HL-60 (cell line): ENCODE measurements at places on chromosomes 12 and 14.

GRCh38 chr12:116879509-116880212 lies 1.6 kb downstream of the HRK start:
- DNase-seq: no peak

DNA sequence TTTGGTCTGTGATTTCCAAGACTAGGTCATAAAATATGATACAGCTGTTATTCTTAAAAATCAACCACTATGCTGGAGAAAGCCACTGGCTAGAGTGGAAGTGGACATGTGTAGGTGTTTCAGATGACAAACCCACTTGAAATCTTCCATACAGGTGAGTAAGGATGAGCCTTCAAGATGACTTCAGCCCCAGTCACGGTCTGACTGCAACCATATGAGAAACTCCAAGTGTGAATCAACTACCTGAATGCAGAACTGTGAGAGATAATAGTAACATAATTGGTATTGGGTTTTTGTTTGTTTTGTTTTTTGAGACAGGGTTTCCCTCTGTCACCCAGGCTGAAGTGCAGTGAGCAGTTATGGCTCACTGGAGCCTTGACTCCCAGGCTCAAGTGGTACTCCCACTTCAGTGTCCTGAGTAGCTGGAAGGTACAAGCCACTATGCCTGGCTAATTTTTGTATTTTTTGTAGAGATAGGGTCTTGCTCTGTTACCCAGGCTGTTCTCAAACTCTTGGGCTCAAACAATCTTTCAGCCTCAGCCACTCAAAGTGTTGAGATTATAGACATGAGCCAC lies 273.3 kb upstream of the LRIG3 start:
- no peak for DNase-seq

DNA sequence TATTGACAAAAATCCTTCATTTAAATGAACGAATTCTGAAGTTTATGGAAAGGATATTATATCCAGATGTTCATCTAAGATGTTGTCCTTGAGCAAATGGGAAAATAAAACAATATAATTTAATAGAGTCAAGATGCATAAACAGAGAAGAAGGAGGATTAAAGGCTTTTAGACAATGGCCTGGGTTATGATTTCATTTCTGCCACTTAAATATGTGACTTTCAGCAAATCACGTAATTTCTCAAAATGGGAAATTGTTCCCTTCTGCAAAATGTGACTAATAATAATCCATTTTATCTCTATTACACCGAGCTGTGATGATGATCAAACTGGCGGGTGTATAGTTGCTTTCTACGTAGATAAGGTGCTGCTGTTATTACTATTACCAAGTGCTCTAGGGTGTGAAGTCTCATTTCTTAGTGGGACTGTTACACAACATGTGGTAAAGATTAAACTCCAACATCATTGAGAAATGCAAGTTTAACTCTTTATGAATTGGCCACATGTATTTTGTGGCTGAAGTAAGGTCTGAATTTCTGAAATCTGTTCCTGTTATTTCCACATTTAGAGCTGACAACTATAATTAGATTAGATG lies 157.0 kb downstream of the MYRFL start:
- no peak for DNase-seq

- no peak for DNase-seq
These were observed 472.2 kb upstream of the STXBP6 start for GRCh38 chr14:25522116-25522515.

DNA sequence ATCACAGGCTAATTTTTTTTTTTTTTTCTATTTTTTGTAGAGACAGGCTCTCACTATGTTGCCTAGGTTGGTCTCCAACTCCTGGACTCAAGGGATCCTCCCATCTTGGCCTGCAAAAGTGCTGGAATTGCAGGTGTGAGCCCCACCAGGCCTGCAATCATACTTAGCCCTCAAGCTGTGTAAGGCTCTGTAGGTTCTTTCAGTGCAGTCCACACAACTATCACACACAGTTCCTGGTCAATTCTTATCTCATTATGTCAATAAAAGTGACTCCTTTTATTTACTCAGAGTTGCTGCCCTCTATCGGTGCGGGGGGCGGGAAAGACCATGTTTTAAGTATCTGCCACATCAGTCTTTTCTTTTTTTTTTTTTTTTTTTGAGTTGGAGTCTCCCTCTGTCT lies 29.0 kb downstream of the SLC2A3 start:
- DNase-seq: peak; percentile 44

DNA sequence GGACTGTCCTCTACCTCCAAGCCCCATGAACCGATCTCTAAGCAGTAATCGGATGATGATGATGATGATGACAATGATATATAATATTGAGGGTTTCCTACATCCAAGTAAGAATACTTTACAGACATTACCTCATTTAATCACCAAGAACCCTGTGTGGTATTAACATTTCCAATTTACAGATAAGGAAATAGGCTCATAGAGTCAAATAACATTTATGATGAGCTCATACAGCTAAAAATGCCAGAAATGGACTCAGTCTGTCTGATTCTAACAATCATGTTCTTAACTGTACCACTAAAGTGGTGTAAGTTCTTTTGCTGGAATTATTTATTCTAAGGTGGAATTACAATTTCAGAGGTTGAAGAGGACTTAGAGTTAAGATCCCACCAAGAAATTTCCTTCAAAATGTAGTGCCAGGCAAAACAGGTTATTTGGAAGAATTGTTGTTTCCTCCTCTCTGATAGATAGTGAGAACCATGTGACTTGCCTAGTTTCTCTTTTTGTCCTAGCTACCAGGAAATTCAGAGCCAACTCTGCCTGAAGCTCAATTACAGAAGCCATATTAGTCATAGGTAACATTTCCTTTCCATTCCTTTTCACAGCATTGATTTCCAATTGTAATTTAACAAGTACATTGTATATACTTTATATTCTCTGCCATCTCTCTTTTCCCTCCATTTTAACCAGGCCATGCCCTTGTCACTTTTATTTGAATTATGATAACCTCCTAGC lies 23.8 kb upstream of the CCDC175 start:
- DNase-seq: no peak

- DNase-seq: no peak
These were observed 361.1 kb upstream of the ATP2B1 start for GRCh38 chr12:90069711-90070110.

GRCh38 chr12:79644274-79645234 lies 46.2 kb downstream of the PAWR start:
- no peak for DNase-seq

- no peak for DNase-seq
These were observed 275.7 kb upstream of the CRY1 start for GRCh38 chr12:107369006-107369405.

DNA sequence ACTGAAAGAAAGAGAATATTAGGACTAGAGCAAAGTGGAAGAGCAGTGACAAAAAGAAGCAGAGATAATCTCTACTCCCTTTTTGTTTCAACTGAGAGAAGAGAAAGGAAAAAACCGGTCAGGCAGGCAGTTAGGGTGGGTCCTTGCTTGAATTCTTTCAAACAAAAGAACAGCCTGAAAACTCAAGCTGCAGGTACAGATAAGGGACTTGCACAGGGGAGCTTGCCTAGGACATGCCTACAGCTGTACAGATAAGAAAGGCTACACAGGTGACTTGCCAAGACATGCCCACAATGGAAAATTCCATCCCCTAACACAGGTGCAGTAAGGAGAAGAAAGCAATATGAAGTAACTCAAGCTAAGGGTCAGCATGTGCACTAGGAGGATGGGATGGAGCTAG lies 532.2 kb upstream of the MIS18BP1 start:
- no peak for DNase-seq

DNA sequence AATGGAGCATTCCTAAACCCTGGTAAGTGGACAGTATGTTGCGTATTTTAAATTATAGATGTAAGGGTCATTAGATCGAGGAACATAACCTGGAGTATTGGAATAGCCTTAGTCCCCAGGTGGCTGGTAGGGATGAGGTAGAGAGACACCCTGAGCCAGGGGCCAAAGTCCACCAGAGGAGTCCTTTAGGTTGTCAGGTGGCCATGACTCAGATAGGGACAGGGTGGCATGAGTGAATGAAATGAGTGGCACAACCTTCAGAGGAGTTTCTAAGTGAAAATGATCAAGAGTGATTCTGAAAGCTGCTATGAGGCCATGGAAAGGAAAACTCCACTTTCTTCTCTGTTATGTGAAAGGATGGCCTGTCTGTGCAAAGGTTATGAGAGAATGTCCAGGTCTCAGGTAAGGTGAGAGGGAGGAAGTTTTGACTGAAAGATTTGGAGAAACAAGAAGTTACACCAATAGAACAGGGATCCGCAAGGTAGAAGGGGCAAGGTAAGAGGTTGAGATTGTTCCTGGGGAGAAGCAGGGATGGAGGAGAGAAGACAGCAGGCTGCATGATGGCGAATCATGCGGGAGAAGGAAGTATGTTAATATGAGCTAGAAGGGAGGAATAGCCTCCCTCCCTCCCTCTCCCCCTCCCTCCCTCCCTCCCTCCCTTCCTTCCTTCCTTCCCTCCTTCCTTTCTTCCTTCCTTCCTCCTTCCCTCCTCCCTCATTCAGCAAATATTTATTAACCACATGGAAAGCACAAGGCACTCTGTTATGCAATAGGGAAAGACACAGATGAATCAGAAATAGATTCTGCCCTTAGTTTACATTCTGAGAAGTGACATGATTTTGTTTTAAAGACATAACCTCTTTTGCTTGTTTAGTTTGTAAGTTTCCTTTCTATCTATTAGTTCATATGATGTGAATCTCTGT lies 14.0 kb upstream of the RIPK3 start:
- no peak for DNase-seq

DNA sequence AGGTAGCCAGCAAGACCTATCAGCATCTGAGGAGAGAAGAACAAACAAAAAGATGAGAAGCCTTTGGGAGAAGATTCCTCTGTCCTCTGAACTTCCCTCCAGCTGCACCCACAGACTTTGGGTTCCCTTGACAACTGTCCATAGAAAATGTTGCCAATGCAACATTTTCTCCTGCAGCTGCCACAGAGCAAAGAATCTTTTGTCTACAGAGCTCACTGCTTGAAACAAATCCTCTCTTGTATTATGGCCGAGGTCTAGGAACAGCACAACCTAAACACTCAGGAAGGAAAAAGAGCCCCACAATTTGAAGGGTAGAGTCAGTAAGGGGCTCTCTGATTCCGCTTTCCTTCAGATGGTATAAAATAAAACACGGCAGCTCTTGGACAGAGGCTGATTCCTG lies 14.3 kb downstream of the POMT2 start:
- no peak for DNase-seq

GRCh38 chr12:64808110-64808509 lies 16.3 kb upstream of the TBC1D30 start:
- no peak for DNase-seq

GRCh38 chr14:83006121-83006670 lies 1472.5 kb upstream of the SEL1L start:
- DNase-seq: no peak

- no peak for DNase-seq
These were observed 27.9 kb upstream of the GOLGA3 start for GRCh38 chr12:132856581-132856980.

- no peak for DNase-seq
These were observed 52.4 kb upstream of the EIF5 start for GRCh38 chr14:103281496-103282231.

GRCh38 chr14:52977798-52978197 lies 26.9 kb upstream of the FERMT2 start:
- no peak for DNase-seq

DNA sequence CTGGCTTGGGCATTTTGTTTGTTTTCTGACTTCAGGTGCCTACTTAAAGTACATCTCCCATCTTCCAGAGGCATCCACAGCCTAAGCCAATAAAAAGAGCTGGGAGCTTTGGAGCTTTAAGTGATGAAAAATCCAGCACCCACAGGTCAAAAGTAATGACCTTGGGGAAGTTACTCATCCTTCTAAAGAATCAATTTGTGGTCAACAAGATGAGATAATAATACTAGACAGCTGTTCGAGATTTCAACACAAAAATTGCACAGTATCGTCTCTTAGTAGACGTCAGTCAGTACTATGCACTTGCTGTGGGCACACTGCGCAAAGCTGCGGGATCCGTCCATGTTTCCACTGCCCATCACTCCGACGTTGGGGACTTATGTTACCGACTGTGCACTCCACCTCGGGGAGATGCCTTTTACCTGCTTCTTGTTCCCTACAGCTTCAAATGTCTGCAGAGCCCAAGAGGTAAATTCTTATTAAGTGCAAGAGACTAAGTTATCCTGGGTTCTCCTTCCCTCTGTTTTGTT lies 1.3 kb downstream of the ST8SIA1 start:
- no peak for DNase-seq

DNA sequence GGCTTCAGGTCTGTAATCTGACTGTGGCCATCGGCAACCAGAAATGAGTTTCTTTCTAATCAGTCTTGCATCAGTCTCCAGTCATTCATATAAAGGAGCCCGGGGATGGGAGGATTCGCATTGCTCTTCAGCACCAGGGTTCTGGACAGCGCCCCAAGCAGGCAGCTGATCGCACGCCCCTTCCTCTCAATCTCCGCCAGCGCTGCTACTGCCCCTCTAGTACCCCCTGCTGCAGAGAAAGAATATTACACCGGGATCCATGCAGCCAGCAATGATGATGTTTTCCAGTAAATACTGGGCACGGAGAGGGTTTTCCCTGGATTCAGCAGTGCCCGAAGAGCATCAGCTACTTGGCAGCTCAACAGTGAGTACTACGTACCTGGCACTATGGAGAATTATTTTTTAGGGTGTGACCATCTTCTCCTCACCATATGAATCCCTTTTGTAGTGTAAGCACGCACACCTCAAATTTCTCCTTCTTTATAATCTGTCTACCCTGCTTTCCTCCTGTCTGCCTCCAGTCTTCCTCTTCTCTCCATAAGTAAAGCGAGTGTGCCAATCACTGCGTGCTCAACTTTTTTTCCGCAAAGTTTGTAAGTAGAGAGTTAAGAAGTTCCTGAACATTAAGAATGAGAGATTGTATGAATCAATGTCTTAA lies at the start of gene TPH2:
TPH2 (plus strand) TSS at position 118 of the 658 bp plus-strand sequence; CDS start at position 260, 142 bp downstream.
- peak; percentile 21 for DNase-seq

DNA sequence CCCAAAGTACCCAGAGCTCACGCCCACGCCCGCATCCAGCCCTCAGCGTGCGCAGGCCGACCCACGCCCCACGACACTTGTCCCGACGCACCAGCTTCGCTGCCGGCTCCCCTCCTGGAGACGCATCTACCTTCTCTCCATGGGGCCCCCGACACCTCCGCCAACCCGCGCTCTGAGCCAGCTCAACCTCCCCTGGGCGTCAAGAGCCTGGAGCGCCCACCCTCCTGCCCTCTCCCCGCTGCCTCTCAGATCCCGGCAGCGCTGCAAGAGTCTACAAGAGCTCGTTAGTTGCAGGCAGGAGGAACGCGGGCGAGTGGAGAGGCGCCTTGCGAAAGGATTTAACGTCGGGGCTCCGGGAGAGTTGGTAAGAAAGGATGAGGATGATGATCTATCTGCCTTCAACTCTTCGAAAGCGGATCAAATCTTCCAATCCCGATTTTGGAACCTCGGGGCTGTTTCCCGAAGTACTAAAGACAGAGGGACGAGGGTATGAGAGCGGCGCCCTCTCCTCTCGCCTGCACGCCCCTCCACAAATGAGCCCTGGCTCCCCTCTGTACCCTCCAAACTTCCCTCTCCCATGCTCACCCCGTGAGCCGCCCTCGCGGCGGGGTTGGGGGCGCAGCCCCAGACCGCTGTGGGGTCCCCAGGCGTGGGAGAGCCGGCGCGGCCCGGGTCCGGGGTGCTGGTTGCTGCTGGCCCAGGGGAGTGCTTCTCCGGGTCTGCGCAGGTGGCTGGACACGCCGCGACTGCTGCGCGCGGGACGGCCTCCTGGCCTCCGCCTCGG lies 979 bp downstream of the LTBP2 start:
- DNase-seq: no peak

- no peak for DNase-seq
These were observed 98.3 kb downstream of the PTGER2 start for GRCh38 chr14:52412426-52412825.

GRCh38 chr12:72261885-72262284 lies 10.3 kb upstream of the TRHDE start:
- no peak for DNase-seq
